Ovary (tissue), 10 donors: ENCODE measurements at places on chromosomes 5 and 9. TPM values are rescaled to one million over a fixed set of nuclear protein-coding genes. Genes with fewer than 3 reads are reported as not detected.

- H3K4me1 ChIP-seq: no peaks in the 10 kb centered on the region
- no peaks in the 10 kb centered on the region for H3K36me3 ChIP-seq
- H3K4me3 ChIP-seq: no peak overlapping the region
- no peaks in the 10 kb centered on the region for H3K27me3 ChIP-seq
- H3K27ac ChIP-seq: no peak overlapping the region
Observed at GRCh38 chr9:34267660-34268059, 61.4 kb downstream of the KIF24 start.

The TNFSF8 gene
- total RNA-seq: 1.1 TPM

The CTSV gene
- total RNA-seq: 0.69 TPM

GRCh38 chr9:127083138-127083980 is 39.1 kb downstream of the ANGPTL2 start:
- H3K27me3 ChIP-seq: no peaks in the 10 kb centered on the region
- H3K27ac ChIP-seq: no peak overlapping the region
- DNase-seq: no peak
- H3K4me3 ChIP-seq: no peak overlapping the region

- H3K4me1 ChIP-seq: peaks cover 1% of the 10 kb centered on the region
- DNase-seq: no peak
- H3K4me3 ChIP-seq: peak overlapping the region; percentile 23
- no peak overlapping the region for H3K27ac ChIP-seq
- H3K27me3 ChIP-seq: no peaks in the 10 kb centered on the region
Observed at GRCh38 chr5:121199216-121199999, 652.3 kb upstream of the FTMT start.

The CARTPT gene
- not detected for total RNA-seq

The PDE4D gene
- 67.6 TPM for total RNA-seq

DNA sequence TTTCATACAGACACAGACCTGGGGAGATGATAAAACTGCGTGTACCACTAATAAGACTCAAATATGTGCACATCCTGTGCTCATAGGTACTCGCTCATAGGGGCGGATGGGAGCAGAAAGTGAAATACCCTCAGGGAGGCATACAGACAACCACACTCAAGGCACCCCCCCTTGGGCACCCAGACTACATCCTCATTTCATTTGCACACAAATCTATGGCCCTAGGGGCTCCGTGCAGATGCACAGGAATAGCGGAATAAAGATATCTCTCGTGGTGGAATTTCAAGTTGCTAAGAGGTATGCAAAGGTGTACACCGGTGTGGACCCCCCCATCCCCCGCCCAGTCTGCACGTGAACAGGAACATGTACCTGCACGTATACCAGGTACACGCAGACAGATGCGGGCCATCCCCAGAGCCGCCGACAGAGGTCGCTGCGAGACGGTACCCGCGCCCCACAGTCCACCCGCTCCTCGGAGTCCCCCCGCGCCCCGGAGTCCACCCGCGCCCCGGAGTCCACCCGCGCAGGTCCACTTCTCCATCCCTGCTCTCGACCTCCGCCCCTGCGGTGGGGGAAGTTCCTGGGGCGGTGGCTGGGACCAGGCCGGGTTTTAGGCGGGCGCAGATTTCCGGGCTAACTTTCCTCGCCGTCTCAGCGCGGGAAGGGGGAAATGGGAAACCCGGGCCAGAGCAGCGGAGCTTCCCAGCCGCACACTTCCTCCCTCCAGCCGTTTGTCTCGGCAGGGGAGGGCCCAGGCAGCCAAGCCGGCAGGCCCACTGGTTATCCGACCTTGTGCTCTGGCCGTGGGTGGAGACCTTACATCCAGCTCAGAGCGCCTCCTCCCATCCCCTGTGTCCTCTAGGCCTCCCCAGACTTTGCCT is 1.0 kb upstream of the IL12B start:
- H3K27ac ChIP-seq: no peak overlapping the region
- H3K4me1 ChIP-seq: peaks cover 5% of the 10 kb centered on the region
- peak; percentile 67 for DNase-seq
- no peaks in the 10 kb centered on the region for H3K36me3 ChIP-seq
- no peaks in the 10 kb centered on the region for H3K27me3 ChIP-seq

DNA sequence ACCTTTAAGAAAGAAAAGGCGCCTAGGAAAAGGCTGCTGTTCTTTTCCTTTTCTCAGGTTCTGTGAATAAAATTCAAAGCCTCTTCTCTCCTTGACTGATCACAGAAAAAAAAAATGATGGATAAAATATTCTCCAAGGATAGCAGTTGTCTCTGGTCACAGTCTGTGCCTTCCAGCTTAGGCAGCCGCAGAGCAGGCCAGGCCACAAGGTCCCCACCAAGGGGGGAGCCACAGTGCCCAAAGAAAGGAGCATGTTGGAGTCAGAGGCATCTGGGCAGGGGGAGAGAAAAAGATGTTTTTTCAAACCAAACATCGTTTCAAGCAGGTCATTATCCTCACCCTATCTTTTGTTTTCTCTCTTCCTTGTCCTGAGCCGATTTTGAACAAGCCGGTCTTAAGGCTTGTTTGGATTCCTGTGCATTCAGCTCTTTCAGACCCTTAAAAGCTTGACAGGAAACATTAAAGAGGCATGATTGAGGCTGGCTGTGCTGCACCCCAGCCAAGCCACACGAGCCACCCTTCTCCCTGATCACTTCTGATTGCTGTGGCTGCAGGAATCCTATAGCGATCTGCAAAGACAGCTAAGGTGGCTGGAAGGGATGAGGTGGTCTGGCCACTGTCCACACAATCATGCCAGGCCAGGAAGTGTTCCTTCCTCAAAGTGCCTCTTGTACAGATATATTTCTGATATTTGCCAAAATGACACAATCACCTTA is 284.6 kb upstream of the TLE4 start:
- no peak overlapping the region for H3K4me3 ChIP-seq
- H3K27ac ChIP-seq: no peak overlapping the region
- no peaks in the 10 kb centered on the region for H3K36me3 ChIP-seq
- H3K4me1 ChIP-seq: no peaks in the 10 kb centered on the region
- no peaks in the 10 kb centered on the region for H3K27me3 ChIP-seq
- DNase-seq: no peak

GRCh38 chr9:78296201-78296892 is 578 bp upstream of the PSAT1 start:
- H3K27me3 ChIP-seq: no peaks in the 10 kb centered on the region
- peak; percentile 66 for DNase-seq
- no peaks in the 10 kb centered on the region for H3K36me3 ChIP-seq
- peaks cover 9% of the 10 kb centered on the region for H3K4me1 ChIP-seq
- H3K4me3 ChIP-seq: peak overlapping the region; percentile 46

DNA sequence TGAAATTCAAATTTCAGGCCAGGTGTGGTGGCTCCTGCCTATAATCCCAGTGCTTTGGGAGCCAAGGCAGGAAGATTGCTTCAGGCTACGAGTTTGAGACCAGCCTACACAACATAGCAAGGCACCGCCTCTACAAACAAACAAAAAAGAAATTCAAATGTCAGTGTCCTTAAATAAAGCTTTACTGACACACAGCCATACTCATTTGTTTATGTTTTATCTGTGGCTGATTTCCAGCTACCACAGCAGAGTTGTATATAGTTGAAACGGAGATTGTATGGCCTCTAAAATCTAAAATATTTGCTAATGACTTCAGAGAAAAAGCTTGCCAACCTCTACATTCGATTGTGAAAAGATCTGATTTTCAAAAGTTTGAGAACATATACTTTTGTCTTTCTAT is 15.4 kb downstream of the SHLD3 start:
- DNase-seq: no peak
- H3K4me1 ChIP-seq: no peaks in the 10 kb centered on the region
- H3K4me3 ChIP-seq: no peak overlapping the region
- H3K36me3 ChIP-seq: no peaks in the 10 kb centered on the region
- H3K27me3 ChIP-seq: no peaks in the 10 kb centered on the region

- H3K27ac ChIP-seq: no peak overlapping the region
- no peaks in the 10 kb centered on the region for H3K4me1 ChIP-seq
- H3K36me3 ChIP-seq: no peaks in the 10 kb centered on the region
- H3K4me3 ChIP-seq: no peak overlapping the region
Observed at GRCh38 chr5:145233461-145233860, 601.7 kb downstream of the PRELID2 start.

- peak overlapping the region; percentile 4 for H3K4me3 ChIP-seq
- H3K27ac ChIP-seq: no peak overlapping the region
- no peak for DNase-seq
- H3K4me1 ChIP-seq: peaks cover 10% of the 10 kb centered on the region
- H3K27me3 ChIP-seq: no peaks in the 10 kb centered on the region
Observed at GRCh38 chr9:91419222-91420191, 4.1 kb downstream of the NFIL3 start.

- H3K36me3 ChIP-seq: no peaks in the 10 kb centered on the region
- no peaks in the 10 kb centered on the region for H3K27me3 ChIP-seq
- H3K4me1 ChIP-seq: no peaks in the 10 kb centered on the region
- DNase-seq: no peak
- no peak overlapping the region for H3K27ac ChIP-seq
- no peak overlapping the region for H3K4me3 ChIP-seq
Observed at GRCh38 chr9:79015951-79016350, 555.8 kb upstream of the TLE4 start.

The TERT gene
- total RNA-seq: not detected

DNA sequence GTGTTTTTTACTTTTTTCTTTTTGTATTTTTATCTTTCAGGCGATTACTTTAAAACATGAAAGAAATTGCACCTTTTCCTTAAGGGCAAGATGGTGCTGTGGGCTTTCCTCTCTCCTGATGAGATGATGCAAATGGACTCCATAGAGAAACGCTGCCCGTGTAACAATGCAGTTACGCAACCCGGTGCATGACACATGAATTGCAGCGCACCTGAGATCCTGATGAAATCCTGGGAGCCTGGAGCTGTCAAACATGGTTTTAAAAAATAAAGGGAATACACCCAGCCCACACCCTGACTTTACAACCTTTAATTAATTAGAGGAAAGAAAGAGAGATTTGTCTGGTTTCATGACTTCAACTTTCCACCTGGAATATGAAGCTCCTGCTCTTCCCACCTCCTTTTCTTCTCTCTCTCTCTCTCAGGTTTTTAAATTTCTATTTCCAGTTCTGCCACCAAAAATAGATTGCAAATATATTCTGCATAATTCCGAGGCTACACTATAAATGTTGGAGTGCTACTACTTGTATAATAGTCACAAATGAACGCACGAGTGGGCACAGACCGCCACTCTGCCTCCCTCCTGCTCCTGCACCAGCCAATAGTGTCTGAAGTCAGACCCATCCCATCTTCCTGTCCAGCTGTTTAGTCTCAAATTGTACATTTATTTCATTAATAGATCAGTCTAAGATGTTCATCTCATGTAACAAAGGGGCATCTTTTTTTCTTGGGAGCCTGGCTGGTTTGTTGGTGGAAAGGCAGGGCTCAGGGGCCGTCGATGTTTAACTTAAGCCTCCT is 179.1 kb downstream of the AUH start:
- H3K27ac ChIP-seq: no peak overlapping the region
- no peaks in the 10 kb centered on the region for H3K36me3 ChIP-seq
- no peaks in the 10 kb centered on the region for H3K4me1 ChIP-seq

GRCh38 chr5:172350212-172351181 is 66.9 kb upstream of the UBTD2 start:
- H3K4me1 ChIP-seq: peaks cover 3% of the 10 kb centered on the region
- no peak for DNase-seq
- no peak overlapping the region for H3K4me3 ChIP-seq
- no peaks in the 10 kb centered on the region for H3K36me3 ChIP-seq

GRCh38 chr5:127306647-127307046 is 16.1 kb downstream of the MEGF10 start:
- no peaks in the 10 kb centered on the region for H3K36me3 ChIP-seq
- H3K27ac ChIP-seq: no peak overlapping the region
- no peak overlapping the region for H3K4me3 ChIP-seq
- H3K4me1 ChIP-seq: no peaks in the 10 kb centered on the region
- no peak for DNase-seq
- H3K27me3 ChIP-seq: no peaks in the 10 kb centered on the region

The LRRC14B gene
- total RNA-seq: not detected

The BTNL9 gene
- total RNA-seq: 12.8 TPM

DNA sequence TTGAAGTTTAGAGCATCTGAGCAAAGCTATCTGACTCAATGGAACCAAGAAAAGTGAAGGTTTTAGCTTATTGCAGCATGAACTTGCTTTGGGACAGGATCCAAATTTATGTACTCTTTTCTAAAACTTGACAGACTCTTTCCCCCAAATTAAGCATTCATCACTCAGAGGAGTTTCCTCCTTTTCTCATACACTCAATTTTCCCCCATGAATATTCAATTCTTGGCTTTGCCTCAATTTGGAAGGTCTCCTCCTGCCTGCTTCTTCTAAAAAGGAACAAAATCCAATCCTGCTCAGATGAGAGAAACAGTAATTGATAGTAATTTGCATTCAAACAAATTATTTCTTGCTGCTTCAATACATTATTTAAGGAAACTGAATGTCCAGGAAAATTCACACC is 5.0 kb downstream of the ACTL7A start:
- H3K27me3 ChIP-seq: no peaks in the 10 kb centered on the region
- no peak overlapping the region for H3K27ac ChIP-seq
- no peak overlapping the region for H3K4me3 ChIP-seq
- H3K36me3 ChIP-seq: no peaks in the 10 kb centered on the region

The ZNG1C gene
- 18.7 TPM for total RNA-seq

The CDKN2AIPNL gene
- total RNA-seq: 14.3 TPM

The PCDHB13 gene
- 5.9 TPM for total RNA-seq

The PRDM9 gene
- not detected for total RNA-seq

GRCh38 chr5:6365977-6366590 is 12.3 kb downstream of the MED10 start:
- H3K4me3 ChIP-seq: no peak overlapping the region
- H3K36me3 ChIP-seq: no peaks in the 10 kb centered on the region
- no peaks in the 10 kb centered on the region for H3K27me3 ChIP-seq
- no peaks in the 10 kb centered on the region for H3K4me1 ChIP-seq
- no peak for DNase-seq
- H3K27ac ChIP-seq: no peak overlapping the region

GRCh38 chr5:66671305-66671704 is 75.1 kb downstream of the MAST4 start:
- DNase-seq: no peak
- no peak overlapping the region for H3K4me3 ChIP-seq
- H3K36me3 ChIP-seq: no peaks in the 10 kb centered on the region

The FOXD4L6 gene
- not detected for total RNA-seq

GRCh38 chr9:88818495-88819201 is 172.6 kb upstream of the S1PR3 start:
- no peaks in the 10 kb centered on the region for H3K4me1 ChIP-seq
- H3K27me3 ChIP-seq: no peaks in the 10 kb centered on the region
- H3K36me3 ChIP-seq: no peaks in the 10 kb centered on the region
- no peak overlapping the region for H3K27ac ChIP-seq

DNA sequence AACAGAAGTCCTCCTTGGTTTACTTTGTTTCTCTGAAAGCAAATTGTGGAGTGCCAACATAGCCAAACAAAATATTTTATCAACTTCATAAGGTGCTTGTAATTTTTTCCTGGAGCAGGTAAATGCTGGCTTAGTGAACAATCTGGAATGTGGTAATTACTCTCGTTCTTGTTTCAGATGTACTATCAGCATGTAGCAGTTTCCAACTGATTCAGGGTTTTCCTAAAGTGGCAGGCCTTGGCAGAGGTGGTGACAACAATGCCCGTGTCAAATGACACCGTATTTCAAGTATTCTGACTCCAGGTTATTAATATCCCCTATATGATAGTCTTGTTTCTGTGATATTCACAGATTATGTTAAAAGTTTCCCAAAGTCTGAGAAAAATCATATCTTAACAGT is 1.2 kb downstream of the C9orf72 start:
- H3K27me3 ChIP-seq: no peaks in the 10 kb centered on the region
- DNase-seq: no peak
- peak overlapping the region; percentile 76 for H3K4me3 ChIP-seq

The P4HA2 gene
- total RNA-seq: 31.5 TPM
